ENCODE measurements at places on chromosomes 5 and 9. TPM values are rescaled to one million over a fixed set of nuclear protein-coding genes. Genes with fewer than 3 reads are reported as not detected.

Gene RECK
- total RNA-seq = 6.5 TPM

GRCh38 chr5:10151656-10152055, 98.0 kb downstream of the ATPSCKMT start:
- no peak for DNase-seq

- no peak for DNase-seq
These were observed 201.0 kb downstream of the EFNA5 start for GRCh38 chr5:107469485-107470294.

Gene FSD1L
- total RNA-seq = 7.9 TPM

Gene NIM1K
- total RNA-seq = 0.68 TPM

- no peak for DNase-seq
These were observed 341.4 kb upstream of the ACTBL2 start for GRCh38 chr5:57824047-57824446.

- peak; percentile 31 for DNase-seq
These were observed at the start of gene CAPSL for GRCh38 chr5:35938568-35939227. Gene CAPSL, minus strand, starts transcription at chr5:35938622. Its CDS starts 17,502 bp downstream, at chr5:35921120.

Gene ACOT12
- total RNA-seq = not detected

GRCh38 chr5:131416729-131417128, 152.9 kb downstream of the CDC42SE2 start:
- no peak for DNase-seq

DNA sequence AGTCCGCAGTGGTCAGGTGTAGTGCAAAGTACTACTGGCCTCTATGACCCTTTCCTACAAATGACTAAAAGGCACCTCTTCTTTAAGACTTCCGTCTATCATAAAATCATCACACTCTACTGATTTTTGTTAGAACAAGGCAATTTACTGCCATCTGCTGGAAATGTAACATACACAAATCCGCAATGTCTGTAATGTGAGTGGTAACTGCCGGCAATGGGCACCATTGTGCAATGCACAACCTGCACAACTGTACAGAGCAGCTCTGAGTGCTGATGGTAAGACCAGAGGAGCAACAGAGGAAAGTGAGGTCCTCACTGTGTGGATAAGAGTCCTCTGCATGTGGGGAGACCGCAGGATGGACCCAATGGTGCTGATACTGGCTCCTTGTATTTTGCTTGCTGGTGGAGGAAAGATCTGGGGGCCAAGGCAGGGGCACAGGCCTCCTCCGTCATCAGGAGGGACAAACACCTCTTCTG, 103.7 kb downstream of the ATPSCKMT start:
- DNase-seq = peak; percentile 46

Gene ZNF354C
- total RNA-seq = not detected

DNA sequence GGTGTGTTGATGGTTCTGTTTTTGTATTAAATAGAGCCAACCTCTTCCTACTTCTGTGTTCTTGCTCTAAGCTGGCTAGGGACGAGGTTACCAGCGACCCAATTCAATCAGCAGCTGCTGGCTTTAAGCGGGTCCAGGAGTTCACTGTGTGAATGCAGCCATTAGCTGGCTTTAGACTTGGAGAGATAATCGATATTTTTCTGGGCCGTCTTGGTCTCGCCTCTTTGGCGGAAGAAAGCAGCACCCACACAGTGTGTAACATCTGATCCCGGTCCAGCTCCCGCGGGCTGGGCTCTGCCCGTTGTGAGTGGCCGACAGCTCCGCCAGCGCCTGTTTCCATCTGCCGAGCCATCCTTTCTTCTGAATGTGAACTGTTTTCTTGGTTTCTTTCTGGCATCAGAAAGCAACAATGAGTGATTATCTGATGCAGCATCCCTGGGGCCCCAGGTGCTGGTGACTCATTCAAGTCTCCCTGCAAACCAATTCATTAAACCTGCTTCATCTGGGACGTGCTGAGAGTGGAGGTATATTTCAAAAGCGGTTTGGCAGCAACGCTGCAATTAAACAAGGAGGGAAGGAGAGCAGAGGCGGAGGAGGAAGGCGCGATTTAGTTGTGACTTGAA, 90.8 kb upstream of the IRX4 start:
- DNase-seq = no peak

Gene RGMB
- total RNA-seq = 11.2 TPM

DNA sequence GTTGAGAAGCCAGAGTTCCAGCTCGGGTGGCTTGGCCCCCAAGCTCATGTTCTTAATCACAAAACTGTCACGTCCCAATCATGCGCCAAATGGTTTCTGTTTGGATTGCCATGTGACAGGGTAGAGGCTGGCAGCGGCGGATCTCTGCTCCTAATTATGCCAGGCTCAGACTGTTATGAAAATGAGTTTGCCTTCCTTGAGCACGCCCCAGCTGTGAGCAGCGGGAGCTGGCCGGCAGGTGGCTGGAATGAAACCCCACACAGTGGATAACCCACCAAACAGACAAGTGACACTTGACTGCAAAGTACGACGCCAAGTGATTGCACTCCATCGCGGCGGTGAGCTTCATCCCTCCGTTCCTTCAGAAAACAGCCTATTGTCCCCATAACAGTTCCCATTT, 75.4 kb downstream of the CFAP77 start:
- no peak for DNase-seq
